Right ventricle myocardium superior (tissue), 1 donor: ENCODE measurements at places on chromosomes 4 and X.

- no peak for DNase-seq
These were observed at the start of gene EMCN for GRCh38 chr4:100517864-100518341. EMCN (minus strand) TSS chr4:100518022; CDS start chr4:100517914, 108 bp downstream.

GRCh38 chrX:1493877-1494510, 41.3 kb upstream of the ASMTL start:
- no peak for DNase-seq

- DNase-seq = no peak
These were observed 141.1 kb downstream of the AASDH start for GRCh38 chr4:56246233-56246610.

DNA sequence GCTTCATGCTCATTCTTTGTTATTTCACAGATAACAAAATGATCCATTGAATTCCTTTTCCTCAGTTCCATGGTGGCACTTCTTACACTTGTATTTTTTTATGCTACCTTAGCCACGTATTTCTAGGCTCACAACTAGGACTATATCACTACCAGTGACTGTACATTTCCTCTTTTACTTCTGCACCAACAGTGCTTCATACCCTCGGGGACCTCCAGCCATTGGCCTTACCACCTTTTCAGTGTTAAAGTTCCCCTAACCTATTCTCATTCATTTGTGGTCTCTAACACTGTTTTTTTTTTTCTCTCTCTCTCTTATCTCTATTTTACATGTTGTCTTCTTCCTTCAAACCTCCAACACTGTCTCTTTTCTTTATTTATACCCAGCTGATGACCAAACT, 315.9 kb downstream of the ANK2 start:
- no peak for DNase-seq

GRCh38 chrX:103531002-103531401, 11.7 kb upstream of the RAB40A start:
- no peak for DNase-seq

GRCh38 chrX:148567779-148568178, 67.4 kb downstream of the AFF2 start:
- DNase-seq = no peak

- DNase-seq = no peak
These were observed 185.8 kb downstream of the RNF150 start for GRCh38 chr4:140947506-140947905.

GRCh38 chr4:159278399-159278798, 175.5 kb downstream of the RAPGEF2 start:
- DNase-seq = no peak

- DNase-seq = no peak
These were observed 9.5 kb downstream of the ENOX2 start for GRCh38 chrX:130893356-130894085.

GRCh38 chr4:90444904-90445303, 317.7 kb downstream of the CCSER1 start:
- no peak for DNase-seq

DNA sequence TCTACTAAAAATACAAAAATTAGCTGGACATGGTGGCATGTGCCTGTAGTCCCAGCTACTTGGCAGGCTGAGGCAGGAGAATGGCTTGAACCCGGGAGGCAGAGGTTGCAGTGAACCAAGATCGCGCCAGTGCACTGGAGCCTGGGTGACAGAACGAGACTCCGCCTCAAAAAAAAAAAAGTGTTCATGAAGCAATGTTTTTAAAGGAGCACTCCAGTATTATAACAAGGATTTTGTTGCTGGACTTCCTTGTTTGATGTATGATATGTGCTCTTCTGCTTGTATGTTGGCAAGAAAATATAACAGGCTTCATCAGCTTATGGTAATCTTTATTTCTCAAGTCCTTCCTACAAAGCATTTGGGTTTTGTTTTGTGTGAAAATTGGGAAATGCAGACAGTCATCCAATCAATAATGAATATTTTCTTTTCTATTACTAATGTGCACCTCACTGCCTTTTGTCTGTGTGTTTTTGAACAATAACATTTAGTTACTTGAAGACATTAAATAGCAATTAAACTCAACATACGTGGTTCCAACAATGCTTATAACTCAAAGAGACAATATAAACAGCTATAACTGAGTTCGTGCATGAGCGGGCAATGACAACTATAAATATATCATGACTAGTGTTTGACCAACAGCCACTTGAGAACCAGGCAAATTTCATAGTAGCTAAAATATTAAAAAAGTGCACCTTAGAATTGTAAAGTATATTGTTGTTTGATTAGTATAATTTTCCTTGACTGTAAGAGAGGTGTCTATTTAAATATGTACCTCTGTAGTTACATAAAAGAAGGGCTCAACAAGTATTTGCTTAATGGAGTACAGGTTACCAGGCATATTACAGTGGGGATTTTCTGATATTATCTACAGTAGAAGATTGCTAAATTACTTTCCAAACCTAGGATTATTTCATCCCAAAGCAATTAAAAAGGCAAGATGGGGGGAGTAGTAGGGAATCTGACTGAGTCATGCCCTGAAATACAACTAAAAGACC, 210.7 kb downstream of the PPP3CA start:
- DNase-seq = no peak

DNA sequence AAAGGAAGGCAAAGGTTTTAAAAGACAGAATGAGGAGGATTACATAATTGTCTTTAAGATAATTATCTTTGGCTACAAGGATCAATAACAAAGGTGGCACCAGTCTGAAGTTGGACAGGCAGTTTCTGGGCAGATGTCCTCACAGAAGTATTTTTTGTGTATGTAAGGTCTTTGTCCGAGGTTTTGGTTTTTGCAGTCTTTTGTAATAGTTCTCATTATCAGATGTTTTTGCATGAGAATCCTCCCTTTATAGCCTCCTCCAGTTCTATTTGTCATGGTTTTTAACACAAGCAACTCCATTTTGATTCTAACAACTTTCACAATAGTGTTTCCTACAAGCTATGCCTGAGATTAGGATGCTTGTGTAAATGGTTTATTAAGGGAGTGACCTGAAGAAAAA, 286.2 kb downstream of the IL1RAPL2 start:
- no peak for DNase-seq

- DNase-seq = no peak
These were observed 57.1 kb downstream of the RHOH start for GRCh38 chr4:40253906-40254305.

GRCh38 chr4:103867311-103867710, 147.5 kb upstream of the TACR3 start:
- no peak for DNase-seq

DNA sequence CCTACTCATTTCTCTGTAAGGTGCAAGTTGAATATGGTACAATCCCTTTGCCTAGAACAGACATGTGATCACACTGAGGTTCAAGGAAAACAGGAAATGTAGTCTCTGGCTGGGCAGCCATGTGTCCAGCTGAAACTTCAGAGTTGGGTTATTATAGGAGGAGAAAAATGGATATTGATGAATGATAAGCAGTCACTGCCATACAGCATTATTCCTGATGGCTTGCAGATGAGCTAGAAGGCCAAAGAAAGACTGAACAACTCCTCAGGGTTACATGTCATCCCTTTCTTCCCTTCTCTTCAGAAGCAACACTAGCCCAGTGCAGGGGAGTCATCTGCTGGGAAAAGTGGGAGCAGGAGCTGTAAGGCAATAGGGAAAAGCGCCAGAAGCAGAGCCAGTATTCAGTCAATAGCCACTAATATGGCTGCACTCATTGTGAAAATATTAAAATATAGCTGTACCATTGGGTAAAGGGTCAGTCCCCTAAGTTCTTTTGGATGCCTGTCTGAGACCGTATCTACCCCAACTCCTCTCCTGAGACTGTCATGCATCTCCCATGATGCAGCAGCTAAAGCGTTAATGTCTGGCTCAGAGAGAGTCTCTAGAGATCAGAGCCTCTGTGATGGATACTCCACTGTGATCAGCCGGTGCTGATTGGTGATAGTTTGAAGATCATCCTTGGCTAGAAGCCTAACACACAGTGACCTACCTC, 20.5 kb downstream of the PHOX2B start:
- DNase-seq = no peak

DNA sequence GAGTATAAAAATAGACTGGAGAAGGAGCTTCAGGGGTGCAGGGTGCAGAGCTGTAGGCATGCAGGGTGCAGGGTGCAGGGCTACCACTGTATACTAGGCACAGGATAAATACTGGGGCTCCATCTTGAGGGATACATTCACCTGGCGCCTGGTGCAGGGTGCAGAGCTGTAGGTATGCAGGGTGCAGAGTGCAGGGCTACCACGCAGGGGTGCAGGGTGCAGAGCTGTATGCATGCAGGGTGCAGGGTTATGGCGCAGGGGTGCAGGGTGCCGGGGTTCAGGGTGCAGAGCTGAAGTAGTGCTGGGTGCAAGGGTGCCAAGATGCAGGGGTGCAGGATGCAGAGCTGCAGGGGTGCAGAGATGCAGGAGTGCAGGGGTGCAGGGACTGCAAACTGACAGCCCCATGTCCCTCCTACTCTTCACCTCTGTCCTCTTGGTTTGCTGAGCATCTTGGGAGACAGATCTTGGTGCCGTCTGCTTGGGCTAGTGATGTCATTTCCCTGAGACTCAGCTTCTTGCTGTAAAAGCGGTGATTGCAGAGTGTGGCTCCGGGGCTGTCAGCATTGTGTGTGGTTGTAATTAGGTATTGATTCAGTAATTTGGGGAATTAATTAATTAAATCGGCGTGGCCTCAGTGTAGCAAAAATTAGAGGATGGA, 91.2 kb downstream of the ADRA2C start:
- DNase-seq = peak; percentile 26

DNA sequence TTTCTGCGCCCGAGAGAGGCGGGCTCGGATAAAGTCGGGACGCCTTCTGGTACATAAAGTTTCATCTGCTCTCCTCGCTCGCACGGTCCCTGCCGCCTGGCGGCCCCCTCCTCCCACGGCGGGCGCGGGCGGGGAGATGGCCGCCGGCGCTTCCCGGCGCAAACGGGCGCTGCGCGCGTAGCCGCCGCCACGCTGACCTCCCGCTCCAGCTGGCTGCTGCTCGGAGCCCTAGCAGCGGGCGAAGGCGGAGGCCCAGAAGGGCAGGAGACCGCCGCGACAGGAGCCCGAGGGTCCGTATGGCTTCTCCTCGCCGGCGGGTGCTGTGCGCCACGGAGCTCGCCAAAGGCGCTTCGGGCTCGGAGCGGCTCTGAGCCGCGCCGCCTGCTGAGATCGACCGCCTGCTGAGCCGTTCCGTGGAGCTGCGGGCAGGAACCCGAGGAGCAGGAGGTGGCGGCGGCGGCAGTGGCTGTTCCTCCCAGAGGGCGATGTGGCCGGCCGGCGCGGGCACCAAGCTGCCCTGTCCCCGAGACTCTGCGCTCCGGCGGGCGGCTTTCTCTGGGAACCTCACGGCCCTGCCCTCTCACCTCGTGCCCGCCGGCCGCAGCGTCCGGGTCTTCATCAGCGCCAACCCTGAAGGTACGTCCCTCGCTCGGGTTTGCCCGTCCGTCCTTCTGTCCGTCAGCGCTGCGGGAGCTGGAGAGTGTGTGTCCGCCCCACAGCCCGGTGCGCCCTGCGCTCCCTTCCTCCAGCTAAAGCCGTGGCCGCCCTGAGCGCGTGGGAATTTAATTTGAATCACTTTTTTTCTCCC, at the start of gene NWD2:
TSS of gene NWD2 (plus strand) at position 161 of the 808 bp plus-strand sequence. CDS start at position 486, 325 bp downstream.
- peak; percentile 36 for DNase-seq

DNA sequence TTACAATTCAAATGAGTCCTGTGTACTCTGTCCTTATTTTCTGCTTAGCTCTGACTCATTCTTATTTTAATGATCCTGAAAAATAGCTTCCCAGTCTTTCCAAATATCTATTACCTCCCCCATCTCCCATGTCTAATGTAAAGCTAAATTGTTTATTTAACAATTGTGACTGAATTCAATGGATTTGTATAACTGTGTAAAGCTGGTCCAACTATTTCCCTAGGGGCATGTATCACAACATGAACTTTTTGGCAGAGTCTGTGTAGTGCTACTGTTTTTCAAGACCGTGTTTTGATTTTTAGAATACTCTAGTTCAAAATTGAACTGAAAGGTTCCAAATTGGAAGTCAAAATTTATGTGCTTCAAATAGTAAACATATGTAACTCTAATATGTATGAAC, 67.8 kb downstream of the SPCS3 start:
- no peak for DNase-seq

- no peak for DNase-seq
These were observed 19.5 kb upstream of the CCKAR start for GRCh38 chr4:26509681-26510333.

DNA sequence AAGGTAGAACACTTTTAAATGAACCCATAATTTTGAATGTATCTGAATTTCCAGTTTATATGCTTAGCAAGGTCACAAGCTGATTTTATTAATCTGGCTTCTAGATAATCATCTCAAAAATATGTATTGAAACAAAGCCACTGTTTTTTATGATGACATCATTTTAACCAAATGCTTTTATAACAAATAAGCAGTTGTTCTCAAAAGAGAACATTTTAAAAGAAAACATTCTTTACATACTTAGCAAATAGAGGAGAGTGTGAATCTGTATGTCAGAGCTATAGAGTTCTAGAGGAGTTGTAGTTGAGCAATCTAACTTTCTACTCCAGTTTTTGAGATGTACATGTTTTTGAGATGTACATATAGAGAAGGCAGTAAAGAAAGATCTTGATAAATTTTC, 42.5 kb downstream of the LAMP2 start:
- DNase-seq = no peak

GRCh38 chr4:173013232-173013930, 155.2 kb upstream of the GALNT7 start:
- no peak for DNase-seq

- DNase-seq = no peak
These were observed 50.9 kb downstream of the UCHL1 start for GRCh38 chr4:41307638-41308037.

GRCh38 chrX:44953734-44954502, 80.9 kb downstream of the KDM6A start:
- DNase-seq = no peak

DNA sequence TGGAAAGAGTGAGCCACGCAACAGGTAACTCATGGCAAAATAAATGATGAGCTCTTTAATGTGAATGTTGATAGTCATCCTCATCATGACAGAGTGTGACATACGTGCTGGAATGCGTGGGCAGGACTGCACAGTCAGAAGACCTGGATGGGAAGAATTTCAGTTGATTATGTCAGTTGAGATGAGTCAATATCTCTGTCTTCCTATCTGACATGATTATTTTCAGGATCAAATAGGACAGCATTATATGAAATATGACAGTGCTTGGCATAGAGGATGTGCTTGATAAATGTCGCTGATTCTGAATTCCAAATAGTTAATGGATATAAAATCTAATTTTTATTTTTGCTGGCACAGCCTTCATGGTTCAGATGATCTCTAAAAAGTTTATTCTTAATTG, 95.1 kb downstream of the IL15 start:
- DNase-seq = no peak

GRCh38 chrX:54695231-54695630, 102.8 kb downstream of the ITIH6 start:
- DNase-seq = no peak

- DNase-seq = no peak
These were observed 89.1 kb upstream of the IGFBP7 start for GRCh38 chr4:57199267-57199666.

- no peak for DNase-seq
These were observed 933 bp downstream of the CNKSR2 start for GRCh38 chrX:21374994-21375707.

GRCh38 chr4:1154126-1154522, 18.3 kb downstream of the SPON2 start:
- DNase-seq = no peak

- DNase-seq = no peak
These were observed 747.2 kb downstream of the STPG2 start for GRCh38 chr4:97396097-97396496.
